Left lobe of liver (tissue), 2 donors: ENCODE measurements at places on chromosomes 4 and X.

DNA sequence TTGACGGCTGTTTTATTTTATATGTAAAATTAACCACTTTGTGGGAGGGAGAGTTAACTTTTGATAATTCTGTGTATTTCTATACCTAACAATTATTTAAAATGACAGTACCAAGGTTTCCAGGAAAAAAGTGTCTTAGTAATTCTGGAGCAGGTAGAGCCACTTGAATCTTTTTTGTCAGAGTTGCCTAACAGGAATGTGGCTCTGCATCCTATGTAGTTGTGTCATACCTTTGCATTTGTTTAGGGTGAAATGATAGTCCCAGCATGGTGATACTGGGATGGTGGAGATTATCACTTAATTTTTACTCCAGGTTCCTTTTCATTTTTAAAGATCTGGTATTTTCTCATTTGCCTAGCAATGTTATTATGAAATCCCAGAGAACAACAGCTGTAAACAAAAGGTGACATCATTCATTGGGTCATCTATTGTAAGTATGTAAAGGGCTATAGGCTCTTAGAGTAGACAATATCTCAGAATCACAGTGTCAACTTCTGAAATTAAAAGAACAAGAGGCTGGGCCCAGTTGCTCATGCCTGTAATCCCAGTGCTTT, 9.6 kb downstream of the SGMS2 start:
- no peak for DNase-seq

GRCh38 chr4:39044956-39045826, 13.0 kb upstream of the TMEM156 start:
- DNase-seq = peak; percentile 57

DNA sequence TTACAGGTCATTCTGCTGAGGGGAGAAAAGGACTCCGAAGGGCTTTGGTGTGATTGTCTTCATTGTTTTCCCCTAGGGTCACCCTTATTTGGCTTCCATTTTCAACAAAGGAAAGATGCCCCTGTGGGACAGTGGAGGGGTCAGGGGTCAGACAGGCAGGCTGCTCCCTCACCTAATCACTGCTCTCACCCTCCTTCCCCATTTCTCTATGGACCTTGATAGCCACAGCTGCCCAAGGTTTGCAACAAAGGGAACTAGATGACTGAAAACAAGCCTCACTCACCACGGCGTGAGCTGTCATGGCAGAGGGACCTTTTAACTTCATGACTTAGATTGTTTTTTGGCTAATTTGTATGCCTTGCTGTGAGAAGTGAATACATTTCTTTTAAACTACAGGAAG, 40.7 kb downstream of the C4orf51 start:
- no peak for DNase-seq

DNA sequence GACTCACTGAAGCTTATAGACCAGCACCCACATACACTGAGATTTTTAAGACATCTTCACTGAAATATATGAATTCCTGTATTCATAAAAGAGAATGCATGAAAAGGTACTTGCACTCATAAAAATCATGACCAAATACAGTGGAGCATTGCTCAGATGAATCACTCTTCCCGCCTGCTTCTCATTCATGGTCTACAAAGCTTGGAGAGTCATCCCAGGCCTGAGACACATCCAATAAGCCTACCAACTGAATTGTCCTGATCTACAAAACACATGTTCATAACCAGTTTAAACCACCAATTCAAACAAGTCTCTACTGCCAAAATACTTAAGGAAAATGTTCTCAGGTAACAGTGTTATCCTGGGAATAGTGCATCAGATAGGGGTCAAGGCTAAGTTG, 38.1 kb downstream of the PROM1 start:
- DNase-seq = no peak

GRCh38 chrX:100477467-100477866, 67.4 kb upstream of the PCDH19 start:
- no peak for DNase-seq

DNA sequence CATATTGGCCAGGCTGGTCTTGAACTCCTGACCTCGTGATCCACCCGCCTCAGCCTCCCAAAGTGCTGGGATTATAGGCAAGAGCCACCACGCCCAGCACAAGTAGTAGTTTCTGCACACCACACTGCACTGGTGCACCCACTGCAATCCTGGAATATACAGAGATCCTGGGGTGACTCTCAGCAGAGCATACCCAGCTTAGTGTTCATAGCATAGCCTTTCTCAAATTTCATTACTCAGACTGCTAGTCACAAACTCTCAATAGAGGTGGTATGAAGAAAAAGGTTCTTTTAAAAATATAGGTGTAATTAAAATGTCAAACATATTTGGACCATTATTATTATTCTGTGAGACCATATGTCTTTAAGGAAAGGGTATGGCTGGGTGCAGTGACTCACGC, 6.2 kb upstream of the ARHGAP10 start:
- DNase-seq = no peak

DNA sequence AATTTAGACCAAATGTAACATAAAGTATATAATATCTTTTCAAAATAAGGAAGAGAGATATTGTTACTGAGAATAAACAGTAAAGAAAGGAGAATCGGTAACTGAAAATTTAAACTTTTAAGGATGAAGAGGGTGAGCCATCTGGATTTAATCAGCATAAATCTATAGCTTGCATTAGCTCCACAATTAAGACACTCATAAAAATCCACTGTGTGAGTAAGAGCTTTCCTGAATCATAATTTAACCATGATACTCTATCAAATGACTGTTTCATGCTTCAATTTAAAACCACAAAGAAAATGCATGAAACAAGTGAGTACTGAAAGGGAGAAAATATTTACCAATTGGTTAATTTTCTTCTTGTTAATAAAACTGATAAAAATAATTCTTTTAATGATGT, 951.5 kb upstream of the SLIT2 start:
- DNase-seq = no peak

- DNase-seq = no peak
Measured at GRCh38 chr4:8345053-8345945, 75.7 kb downstream of the HTRA3 start.

DNA sequence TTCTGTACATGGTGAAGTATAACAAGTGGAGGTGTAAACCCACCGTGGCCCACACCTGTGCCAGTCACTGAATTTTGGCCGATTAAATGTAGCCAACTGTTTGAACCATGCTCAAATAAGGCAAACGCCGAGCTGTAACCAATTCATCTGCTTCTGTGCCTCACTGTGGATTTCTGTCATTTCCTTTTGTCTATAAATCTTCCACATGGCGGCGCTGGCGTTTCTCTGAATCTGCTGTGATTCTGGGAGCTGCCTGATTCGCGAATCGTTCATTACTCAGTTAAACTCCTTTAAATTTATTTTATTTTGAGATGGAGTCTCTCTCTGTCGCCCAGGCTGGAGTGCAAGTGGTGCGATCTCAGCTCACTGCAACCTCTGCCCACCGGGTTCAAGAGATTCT, 19.2 kb downstream of the SUPT20HL2 start:
- no peak for DNase-seq

- DNase-seq = no peak
Measured at GRCh38 chrX:38276089-38276488, 51.2 kb downstream of the RPGR start.

DNA sequence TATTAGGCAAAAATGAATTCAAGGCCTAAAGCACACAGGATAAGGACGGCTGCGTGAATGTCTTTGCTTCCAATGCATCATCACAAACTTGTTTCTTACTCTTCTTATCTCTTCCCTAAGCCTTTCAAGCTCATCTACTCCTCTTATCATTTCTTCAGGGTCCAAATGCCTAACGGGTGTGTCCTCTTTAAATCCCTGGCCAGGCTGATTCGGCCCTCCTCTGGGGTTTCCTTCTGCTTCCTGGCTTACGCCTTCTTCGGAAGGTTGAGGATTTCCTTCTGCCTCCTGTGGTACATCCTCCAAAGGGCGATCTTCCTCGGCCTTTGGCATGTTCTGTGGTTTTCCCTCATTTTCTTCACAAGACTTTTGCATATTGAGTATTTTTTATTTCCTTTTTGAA, 1.3 kb downstream of the TCEAL8 start:
- no peak for DNase-seq

- no peak for DNase-seq
Measured at GRCh38 chr4:145132511-145133098, 34.5 kb downstream of the ABCE1 start.

- DNase-seq = no peak
Measured at GRCh38 chr4:174593701-174594100, 71.4 kb upstream of the HPGD start.

- DNase-seq = no peak
Measured at GRCh38 chrX:39311646-39312045, 510.4 kb downstream of the MID1IP1 start.

GRCh38 chrX:110218591-110218990, 99.3 kb downstream of the AMMECR1 start:
- DNase-seq = no peak

DNA sequence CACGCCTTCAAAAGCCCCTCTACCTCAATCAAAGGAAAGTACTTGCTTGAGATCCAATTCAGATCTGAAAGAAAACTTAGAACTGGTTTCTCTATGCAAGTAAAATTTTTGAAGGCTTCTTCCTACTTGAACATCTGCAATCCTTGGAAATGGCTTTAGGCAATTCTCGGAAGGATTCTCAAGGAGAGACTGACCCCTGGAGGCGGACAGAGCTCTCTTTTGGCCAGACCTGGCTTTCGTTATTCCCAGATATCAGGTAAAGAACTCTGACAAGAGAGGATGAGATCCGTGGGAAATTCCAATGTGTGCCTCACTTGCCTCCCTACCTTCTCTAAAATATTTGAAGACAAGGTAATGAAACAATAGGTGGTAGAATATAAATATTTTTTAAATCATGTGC, 670.3 kb upstream of the FAM241A start:
- DNase-seq = no peak

GRCh38 chrX:13165266-13166189, 121.1 kb upstream of the FAM9C start:
- DNase-seq = no peak
